Activated CD4-positive, alpha-beta T cell treated with anti-CD3 and anti-CD28 coated beads for 48 hours (primary cell): ENCODE measurements at places on chromosomes 3 and 15.
A peak's percentile ranks its signal among the peaks of the same experiment; 100 is the strongest.

GRCh38 chr15:89828281-89829145 lies 13.9 kb upstream of the ANPEP start:
- DNase-seq: no peak

GRCh38 chr3:66933233-66933632 lies 64.9 kb upstream of the KBTBD8 start:
- DNase-seq: no peak

DNA sequence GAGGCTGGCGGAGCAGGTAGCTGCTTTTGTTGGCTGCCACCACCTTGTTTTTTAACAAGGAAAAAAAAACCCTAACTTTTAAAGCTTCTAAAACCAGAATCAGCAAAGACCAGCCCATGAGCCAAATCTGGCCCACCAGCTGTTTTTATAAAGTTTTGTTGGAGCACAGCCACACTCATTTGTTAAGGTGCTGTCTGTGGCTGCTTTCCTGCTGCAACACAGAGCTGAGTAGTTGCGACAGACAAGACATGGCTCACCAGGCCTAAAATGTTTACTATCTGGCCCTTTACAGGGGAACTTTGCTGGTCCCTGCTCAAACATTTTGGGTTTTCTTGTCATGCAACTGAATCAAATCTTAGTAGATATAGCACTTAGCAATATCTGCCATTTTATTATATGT lies 18.9 kb downstream of the EFCAB12 start:
- DNase-seq: no peak

DNA sequence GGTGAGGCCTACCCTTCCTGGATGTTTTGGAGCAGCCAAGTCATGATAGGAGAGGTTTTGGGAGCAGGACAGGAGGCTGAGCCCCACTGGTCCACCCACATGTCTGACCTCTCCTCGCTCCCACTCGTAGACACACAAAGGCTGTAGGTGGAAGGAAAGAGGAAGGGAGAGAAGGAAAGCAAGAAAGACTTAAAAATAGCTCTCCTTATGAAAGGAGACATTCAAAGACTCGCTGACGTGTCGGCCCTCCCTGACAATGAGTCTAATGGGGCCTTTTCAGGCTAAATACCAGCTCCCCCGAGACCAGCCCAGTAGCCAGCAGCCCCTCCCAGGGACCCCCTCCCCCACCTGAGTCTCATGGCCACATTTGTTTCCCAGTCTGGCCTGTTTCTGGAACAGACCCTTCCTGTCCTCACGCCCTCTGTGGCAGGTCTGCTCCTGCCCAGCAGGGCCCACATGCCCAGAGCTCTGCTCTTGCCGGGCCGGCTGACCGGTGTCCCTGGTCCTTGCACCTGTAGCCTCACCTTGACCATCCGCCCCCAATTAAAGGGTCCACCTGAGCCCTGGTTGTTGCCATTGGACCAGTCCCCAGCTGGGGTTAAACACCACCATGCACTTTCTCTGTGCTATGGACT lies 49.3 kb downstream of the FGD5 start:
- no peak for DNase-seq

DNA sequence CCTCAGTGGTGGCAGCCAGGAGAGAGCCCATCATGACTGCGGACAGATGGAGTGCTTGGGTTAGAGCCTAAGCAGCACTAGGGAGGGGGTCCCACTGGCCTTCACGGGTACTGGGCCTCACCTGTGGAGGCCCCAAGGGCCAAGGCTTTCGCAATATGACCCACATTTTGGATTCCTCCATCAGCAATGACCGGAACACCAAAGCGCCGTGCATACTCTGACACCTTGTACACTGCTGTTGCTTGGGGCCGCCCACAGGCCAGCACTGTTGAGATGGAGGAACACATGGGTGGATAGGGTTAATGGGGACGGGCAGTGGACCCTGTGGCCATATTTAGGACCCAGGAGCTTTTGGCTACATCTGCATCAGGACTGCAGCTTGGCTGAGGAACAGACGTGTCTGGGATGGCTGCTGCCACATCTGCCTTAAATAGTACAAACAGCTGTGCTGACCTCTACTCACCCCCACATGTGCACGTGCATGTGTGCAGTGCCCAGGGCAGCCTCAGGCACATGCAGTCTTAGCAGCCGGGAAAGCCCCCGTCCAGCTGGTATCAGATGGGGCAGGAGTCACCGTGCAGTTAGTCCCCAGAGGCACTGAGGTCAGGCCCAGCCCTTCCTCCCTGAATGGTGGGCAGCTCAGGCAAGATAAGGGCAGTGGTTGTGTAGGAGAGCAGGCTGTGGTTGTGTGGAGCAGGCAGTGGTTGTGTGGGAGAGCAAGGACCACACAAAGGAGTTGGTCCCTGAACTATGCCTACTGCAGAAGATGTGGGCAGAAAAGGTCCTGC lies 3.3 kb downstream of the NDUFAF3 start:
- DNase-seq: no peak

DNA sequence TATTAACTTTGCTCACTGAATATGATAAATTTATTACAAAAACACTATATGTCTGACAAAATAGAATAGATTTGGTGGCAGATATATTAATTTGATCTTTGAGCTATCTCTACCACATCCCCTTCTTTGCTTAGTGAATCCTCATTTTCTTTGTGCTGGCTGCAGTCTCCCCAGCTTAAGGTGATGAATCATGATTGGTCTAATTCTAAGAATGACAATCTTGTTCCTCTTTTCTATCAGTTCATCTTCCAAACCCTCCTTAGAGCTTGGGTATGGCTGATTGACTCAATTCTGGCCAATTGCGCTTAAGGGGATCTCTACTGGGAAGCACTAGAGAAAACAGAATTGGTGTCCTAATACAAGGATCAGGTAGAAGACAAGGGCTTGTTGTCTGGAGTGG lies 309.6 kb upstream of the GOLIM4 start:
- no peak for DNase-seq

DNA sequence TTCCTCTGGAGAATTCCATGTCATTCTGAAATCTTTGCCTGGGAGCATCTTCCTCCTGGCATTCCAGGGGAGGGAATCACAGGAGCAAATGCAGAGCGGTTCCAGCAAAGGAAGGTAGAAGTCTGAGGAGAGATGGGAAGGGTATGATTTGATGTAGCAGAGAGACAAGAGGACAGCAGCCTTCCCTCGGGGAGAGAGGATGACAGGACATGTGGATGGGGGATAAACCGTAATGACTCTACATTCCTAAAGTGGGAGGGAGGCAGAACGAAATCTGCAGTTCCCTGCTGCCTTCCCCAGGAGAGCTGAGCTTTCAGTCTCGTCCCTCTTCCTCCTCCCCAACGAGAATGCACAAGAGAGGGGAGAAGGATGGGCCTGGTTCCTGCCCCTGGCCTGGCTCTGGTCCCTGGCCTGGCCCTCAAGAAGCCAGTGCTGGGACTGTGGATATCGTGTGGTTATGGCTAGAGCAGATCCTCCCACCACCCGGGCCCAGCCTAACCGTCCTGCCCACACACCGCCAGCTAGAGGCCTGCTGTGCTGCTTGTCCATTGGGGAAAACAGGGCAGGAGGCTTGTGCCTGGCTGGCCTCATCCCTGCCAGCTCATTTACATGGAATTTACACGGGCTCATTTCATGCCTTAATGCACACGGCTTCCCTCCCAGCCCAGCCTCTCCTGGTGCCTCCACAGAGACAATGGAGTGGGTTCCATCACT lies 26.6 kb downstream of the SEMA7A start:
- DNase-seq: no peak

GRCh38 chr3:73026111-73026759 lies 29.6 kb downstream of the PPP4R2 start:
- DNase-seq: no peak

- no peak for DNase-seq
Measured at GRCh38 chr15:84917452-84917851, 33.0 kb downstream of the SLC28A1 start.

- DNase-seq: no peak
Measured at GRCh38 chr3:5221701-5222100, 34.2 kb downstream of the EDEM1 start.

DNA sequence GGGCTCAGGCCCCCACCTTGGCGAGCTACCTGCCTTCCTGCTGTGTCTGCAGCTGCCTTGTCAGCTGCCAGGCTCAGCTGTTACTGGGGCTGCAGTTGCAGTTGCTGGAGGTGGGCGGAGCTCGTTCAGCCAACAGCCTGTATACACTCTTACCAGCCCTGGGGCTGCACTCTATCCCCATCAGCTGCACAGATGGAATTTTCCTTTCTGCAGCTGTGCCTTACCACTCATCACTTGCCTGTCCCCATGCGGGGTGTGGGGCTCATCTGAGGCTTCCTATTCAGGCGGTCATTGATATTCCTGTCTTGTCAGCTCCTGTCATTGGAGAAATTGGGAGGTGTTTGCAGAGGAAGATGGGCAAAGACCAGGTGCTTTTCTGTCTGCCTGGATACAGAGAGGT lies 9.1 kb upstream of the SYN2 start:
- no peak for DNase-seq

- DNase-seq: peak; percentile 10
Measured at GRCh38 chr15:88834211-88834812, 31.1 kb downstream of the ACAN start.

DNA sequence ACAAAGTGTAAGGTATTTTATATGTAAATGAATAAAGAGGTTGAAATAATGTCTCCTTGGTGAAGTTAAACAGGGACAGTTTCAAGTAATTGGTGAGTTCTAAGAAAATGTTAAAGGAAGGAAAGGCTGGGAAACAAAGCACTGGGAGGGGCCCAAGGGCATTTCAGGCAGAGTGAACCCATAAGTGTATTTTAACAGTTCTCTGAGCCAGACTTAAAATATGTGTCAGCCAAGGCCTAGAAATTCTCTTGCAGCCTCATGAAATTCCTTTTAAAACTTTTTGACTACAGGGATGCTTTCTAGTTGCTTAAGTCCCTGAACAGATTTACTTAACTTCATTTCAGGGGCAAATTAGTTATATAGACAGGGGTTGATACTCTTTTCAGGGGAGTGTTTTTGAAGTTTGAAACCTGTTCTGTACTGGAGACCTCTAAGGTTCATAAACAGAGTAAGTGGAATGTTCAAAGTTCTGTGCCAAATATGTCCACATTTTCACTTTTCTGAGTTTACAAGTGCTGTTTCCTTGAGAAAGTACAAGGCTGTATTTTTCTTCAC lies 77.6 kb downstream of the GALK2 start:
- DNase-seq: no peak

DNA sequence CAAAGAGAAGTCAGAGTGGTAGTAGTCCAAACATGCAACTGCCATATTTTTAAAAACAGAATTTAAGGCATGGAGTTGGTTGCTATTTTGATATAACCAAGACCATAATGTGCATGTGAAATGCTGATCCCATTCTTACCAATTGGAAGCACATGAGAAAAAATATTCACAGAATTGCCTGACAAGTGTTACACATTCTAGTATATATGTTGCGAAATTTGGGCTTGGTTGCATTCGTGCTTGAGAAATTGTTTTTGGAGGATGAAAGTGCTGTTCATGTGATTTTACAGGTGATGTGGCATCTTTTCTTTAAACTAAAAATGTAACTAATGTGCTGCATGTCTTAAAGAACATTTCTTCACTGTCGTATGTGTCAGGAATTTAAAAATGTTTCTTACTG lies 199.7 kb downstream of the CHL1 start:
- DNase-seq: no peak

DNA sequence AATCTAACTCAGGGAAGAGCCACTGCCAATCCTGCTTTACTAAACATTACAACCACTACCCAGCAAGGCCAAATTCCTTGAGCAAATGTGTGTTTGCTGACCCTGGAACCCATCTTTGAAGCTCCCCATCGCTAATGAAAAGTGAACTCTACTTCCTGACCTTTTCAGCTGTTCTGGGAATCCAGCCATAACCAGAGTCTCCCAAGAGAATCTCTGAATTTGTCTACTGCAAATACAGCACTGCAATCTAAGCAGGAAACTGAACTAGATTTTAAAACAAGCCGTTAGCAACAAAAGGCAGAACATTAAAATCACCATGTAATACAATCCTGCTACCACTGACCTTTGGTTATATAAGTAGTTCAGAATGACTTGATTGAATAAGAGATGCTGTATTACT lies 309.2 kb downstream of the MAGI1 start:
- no peak for DNase-seq

DNA sequence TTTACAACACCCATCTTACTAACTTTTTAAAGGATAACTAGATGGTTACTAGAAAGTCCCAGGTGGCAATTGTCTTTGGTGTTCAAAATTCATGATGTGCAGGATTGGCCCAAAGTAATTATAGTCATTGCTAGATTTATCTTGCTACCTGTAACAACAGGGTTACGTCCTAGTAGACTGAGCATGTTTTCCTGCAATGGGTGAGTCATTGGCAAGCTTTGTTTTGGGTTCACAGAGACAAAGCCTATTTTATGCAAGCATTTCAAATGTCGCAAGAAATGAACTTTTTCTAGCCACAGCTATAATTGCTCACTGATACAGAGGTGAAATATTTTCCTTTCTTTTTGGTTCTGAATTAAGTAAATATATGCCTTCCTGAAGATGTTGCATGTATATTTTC lies 267.6 kb downstream of the AGBL1 start:
- no peak for DNase-seq

DNA sequence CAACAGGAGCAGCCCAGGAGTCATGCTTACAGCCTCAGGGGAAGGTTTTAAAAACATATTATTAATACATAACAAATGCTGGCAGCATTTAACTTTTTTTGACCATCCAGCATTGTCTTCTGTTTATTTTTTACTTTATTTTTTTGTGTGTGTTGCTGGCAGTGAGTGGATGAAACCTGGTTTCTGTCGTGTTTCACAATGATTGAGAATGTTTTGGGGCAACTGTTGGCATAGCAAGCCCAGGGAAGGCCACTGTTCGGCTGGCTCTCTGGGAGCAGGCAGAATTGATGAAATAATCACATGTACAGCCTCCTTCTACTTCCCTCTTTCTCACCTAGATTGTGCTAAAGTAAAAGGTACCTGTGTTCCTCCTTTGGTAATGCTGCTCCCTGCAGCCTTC lies 190.2 kb downstream of the NR1D2 start:
- no peak for DNase-seq

DNA sequence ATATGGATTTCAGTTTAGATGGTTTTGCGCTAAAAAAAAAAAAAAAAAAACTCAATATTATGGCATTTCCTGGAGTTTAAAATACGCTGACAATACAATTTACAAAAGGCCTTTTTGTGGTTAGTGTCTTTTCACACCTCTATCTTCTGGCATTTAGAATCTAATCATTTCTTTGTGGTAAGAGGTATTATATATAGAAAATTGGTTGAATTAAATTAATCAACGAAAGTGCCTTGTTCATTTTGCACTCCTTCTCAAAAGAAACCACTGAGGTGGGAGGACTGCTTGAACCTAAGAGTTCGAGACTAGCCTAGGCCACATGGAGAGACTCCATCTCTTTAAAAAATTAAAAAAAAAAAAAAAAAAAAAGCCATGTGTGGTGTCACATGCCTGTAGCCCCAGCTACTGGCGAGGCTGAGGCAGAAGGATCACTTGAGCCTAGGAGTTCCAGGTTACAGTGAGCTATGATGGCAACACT lies 90.0 kb upstream of the ICE2 start:
- no peak for DNase-seq

DNA sequence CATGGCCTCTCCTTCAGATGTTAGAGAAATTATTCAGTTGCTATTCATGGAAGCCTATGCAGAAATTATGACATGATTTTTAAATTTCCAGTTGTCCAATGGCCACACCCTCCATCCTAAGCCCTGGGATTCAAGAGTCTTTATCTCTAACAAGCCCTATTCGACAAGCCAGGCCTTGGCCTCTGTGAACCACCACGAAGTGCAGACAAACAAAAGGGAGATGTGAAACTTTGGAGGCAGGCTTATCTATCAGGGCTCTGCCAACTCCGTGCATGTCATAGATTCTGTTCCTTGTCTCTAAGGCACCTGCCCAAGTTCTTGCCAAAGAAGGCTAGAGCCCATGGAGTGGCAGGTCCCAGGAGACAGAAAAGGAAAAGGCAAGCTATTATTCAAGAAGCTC lies 212.4 kb upstream of the ADAMTS9 start:
- DNase-seq: no peak
